ENCODE measurements at places on chromosomes 5 and 9.

DNA sequence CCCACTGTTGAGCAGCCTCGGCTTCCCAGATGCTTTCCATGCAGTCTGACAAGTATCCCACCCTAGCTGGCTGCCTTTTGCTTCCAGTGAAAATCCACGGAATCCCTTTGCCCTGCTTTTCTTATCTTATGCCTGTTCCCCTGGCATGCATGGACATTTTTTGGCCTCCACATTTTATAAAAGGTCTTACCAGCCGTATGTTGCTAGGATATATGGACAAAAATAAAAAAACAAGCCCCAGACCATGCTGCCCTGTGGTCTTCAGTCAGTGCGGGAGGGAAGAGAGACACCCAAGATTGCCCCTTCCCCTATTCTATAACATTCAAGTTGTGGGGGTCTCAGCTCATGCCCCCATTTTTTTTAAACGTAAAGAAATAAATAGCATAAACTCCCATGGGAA lies 129.6 kb downstream of the COL23A1 start:
- no peak for DNase-seq

DNA sequence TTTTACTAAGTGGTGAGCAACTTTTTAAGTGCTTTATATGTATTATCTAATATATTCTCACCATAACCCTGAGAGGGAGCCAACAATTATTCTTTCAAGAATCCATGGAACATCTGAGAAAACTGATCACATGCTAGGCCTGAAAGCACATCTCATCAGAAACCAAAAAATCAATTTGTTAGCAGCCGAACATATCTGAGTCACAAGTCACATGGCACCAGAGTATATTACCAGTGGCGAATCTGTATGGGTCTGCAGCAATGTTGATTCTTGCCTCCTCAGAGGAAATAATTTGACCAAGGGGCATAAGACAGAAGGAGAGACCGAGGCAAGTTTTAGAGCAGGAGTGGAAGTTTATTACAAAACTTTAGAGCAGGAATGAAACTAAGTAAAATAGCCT lies 25.3 kb upstream of the SIL1 start:
- DNase-seq, result no peak

- no peak for DNase-seq
Measured at GRCh38 chr5:129509363-129509975, 49.4 kb downstream of the ADAMTS19 start.

DNA sequence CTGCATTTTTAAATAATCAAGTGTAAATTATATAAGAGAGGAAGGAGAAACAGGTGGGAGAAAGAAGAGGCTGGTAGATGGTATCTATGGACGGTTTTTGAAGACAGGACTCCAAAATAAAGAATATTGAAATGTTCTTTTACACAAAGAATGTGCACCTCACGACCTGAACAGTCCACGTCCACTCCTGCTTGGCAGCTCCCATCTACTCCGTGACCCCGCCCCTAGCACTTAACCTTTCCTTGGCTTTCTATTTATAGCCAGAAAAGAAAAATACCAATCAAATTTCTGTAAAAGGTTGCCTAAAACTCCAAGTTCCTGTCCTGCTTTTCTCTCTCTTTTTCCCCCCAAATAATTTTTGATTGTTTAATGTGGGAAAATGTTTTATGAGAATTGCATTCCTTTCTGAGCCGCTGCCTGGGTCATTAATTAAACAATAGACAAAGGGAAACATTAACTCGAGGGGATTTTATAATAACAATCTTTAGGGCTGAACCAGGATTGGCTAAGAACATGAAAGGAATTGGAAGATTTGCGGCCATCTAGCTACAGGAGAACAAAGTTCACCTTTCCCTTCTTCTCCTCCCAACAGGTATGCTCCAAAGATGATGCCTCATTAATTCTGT lies 173.6 kb upstream of the MAP3K1 start:
- no peak for DNase-seq

- DNase-seq, result no peak
Measured at GRCh38 chr5:126597156-126597555, 2.1 kb upstream of the ALDH7A1 start.

DNA sequence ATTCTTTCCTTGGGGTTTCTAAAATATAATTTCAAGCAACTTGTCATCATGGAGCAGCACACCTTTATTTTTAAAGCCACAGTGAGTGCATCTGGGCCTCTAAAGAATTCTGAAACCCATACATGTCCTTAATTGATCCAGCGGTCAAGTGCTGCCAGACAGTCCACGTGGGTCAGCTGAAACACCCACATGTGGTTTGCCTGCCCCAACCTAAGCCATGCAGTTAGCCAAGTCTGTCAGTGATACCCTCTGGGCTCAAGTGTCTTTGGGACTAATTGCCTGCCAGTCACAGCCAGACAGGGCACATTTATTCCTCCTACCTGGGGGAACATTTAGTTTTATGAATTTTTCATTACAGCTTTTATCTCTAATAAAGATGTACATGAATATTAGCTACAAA lies 291.4 kb upstream of the SLC30A5 start:
- no peak for DNase-seq

GRCh38 chr9:89533411-89534095 lies 35.6 kb upstream of the SEMA4D start:
- no peak for DNase-seq

DNA sequence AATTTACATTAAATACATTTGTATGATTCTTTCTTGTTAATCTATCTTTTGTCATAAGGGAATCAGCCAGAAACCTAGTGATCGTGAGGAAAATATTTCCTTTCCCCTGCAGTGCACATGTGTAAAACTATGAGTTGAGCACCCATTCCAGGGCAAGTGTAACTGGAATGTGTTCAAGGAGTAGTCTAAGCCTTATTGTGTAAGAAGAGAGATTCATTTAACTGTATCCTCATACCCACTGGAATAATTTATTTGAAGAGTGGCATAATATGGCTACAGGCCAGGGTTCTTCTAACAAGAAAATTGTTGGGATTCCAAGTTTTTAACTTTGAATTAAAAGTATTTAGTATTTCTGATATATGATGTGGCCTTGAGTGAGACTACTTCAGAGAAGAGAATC lies 1692.7 kb downstream of the EFNA5 start:
- no peak for DNase-seq

GRCh38 chr5:168244838-168245559 lies 46.4 kb upstream of the WWC1 start:
- DNase-seq, result no peak

- DNase-seq, result no peak
Measured at GRCh38 chr5:111259636-111260035, 35.5 kb downstream of the CAMK4 start.

GRCh38 chr9:133137451-133138231 lies 16.6 kb upstream of the RALGDS start:
- DNase-seq, result no peak

GRCh38 chr5:14326035-14326903 lies 183.1 kb downstream of the TRIO start:
- peak; percentile 21 for DNase-seq

DNA sequence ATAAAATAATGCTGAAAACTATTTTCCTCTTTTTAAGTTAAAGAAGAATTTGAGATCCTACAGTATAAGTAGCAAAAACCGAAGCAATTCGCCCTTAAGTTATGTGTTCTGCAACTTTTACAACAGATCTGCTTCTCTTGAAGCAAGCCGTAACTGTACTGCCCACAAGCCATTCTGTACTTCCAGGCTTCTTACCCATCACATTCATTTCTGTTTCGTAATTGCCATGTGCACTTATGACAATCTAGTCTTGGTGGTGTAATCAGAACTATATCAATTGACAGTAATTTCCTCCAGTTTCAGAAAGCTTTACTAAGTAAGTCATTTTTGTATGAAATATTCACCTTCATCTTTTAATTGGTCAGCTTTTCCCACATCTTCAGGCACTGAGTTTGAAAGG lies 13.8 kb downstream of the SGTB start:
- no peak for DNase-seq

DNA sequence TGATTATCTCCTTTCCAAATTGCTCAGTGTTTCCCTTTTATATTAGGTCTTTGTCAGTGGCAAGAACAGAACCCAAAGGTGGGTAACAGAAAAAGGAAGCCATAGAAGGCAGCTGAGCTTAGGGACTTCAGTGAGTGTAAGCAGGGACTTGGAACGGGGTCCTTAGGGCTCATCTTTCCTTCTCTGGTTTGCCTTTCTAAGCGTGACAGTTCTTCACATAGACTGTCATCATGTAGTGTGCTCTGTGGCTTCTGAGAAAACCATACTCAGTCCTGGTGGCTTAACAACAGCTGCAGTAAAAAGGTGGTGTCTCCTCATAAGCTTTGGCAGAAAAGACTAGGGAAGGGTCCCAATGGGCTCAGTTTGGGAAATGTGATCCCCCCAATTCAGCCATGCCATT lies 108.8 kb downstream of the SLC12A2 start:
- no peak for DNase-seq

DNA sequence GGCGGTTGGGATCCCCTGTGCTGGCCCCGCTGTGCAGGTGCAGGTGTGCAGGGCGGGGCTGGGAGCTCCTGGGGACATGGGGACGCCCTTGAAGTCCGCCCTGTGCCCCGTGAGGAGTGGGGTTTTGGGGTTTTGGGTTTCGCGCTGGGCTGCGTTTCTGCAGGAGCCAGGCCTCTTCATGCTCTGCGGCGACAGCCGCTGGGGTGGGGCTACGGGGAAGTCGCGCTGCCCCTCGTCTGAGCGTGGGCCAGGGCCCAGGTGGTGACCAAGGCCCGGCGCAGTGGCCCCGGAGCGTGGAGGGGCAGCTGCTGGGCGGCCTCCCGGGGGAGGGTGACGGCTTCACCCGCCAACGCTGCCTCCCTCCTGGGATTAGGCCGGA lies 47.8 kb upstream of the IRX4 start:
- DNase-seq, result peak; percentile 34

DNA sequence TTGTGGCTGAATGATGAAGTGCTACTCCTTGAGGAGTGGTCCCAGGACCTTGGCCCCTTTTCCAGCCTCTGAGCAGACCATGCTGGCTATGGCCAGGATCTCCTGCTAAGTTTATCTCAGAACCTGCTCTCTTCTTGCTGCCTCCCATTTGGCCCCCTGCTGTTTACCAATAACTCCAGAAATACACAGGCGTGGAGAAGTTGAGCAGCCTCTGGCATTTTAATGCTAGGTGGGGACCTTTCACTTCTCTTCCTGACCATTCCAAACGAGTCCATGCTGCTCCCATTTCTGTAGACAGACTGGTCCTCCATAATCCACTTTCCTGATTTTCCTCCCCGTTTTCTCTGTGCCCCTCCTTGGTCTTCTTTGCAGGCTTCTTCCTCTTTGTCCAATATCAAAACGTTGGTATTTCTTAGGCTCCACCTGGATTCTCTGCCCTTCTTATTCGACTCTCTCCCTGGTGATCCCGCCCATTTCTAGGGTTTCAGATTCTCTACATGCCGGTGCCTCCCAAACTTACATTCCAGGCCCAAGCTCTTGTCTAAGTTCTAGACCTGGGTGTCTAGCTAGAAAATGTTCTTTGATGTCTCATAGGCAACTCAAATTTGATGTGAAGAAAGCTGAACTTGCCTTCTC lies 33.4 kb upstream of the TNFAIP8 start:
- no peak for DNase-seq

GRCh38 chr9:304106-304505 lies 89.4 kb downstream of the DOCK8 start:
- DNase-seq, result no peak

DNA sequence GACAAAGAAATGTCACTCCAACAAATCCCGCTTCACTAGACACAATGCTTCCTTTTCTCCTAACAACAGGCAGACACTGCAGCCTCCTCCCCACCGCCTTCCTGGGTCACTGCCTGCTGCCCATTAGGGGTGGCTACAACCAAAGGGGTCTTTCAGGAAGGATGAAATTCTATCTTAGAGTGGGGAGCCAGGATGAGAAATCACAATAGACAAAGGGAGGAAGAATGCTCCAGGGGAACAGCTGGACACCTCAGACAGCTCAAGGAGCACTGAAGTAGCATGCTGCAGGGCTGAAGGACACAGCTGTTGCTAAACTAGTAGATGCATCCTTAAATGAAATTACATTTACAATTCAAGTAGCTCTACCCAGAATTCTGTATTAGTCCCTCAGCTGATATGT lies 54.2 kb downstream of the PRELID2 start:
- DNase-seq, result no peak

DNA sequence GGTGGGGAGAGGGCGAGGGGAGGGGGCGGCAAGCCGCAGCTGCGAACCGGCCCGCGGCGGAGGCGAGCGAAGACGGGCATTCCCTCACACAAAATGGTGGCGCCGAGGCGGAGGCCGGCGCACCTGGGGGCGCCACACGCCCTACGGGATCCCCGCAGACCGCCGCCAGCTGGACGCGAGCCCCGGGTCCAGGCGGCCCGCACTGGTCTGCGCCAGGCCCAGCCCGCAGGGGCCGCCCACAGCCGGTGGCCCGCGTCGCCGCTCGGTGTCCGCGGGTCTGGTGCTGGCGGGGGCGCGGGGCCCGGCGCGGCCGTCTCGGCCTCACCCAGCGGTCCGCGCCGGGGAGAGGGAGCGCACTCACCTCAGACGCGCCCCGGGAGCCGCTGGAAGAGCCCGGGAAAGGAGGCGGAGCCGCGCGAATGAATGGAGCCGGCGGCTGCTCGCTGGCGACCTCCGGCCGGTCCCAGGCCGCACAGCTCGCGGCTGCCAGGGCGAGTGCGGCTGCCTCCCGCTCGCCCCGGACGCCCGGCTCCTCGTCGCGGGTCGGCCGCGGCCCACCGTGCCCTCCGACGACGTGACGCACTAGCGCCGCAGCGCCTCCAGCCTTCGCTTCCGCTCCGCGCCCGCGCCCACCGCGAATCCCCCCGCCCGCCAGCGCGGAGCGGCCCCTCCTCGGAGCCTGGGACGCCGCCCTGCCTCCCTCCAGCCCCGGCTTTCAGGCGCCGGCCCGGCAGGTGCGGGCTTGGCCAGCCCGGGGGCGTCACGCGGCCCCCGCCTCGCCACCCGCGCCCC lies at the start of gene FAM169A:
FAM169A (minus strand) TSS at position 584 of the 792 bp plus-strand sequence. CDS start 24,711 bp downstream, outside the sequence.
- DNase-seq, result no peak

DNA sequence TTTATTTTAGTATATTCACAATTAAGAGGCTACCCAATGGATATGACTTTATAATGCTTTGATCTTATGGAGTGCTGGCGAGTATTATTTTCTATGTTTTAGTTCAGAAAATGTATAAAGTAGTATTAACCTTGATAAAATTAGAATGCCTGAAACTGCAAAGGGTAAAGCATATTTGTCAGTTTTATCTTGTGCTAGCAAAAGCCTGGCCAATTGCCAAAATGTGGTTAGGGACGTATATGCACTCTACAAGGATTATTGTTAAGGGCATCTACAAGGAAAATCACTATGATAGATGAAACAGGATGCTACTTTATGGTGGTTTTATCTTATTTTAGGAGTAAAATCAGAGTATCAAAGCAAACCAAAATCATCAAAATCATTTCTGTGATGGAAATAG lies 281.7 kb downstream of the CCDC171 start:
- peak; percentile 14 for DNase-seq

DNA sequence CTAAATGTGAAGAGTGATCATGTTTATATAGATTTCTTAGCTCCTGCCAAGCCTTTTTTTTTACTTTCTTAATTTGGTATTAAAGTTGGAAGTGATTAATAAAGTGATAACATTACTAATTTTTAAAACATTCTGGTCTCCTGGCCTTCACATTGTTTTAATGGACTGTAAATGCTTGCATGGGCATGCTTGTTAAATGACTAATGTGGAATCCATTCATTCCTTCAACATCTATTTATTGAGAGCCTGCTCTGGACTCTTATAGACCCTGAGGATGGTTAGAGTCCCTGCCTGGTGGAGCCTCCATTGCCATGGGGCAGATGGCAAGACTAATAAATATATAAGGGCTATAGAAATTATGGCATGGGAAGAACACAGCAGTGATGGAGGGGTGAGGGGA lies 103.5 kb downstream of the NTRK2 start:
- no peak for DNase-seq

- DNase-seq, result no peak
Measured at GRCh38 chr9:85484235-85484634, 257.5 kb downstream of the AGTPBP1 start.
